ENCODE measurements at places on chromosomes 11 and 22.

- DNase-seq, result no peak
Observed at GRCh38 chr22:35541254-35541748, 670 bp downstream of the RASD2 start.

GRCh38 chr11:3163241-3163981, 1.7 kb downstream of the OSBPL5 start:
- DNase-seq, result no peak

DNA sequence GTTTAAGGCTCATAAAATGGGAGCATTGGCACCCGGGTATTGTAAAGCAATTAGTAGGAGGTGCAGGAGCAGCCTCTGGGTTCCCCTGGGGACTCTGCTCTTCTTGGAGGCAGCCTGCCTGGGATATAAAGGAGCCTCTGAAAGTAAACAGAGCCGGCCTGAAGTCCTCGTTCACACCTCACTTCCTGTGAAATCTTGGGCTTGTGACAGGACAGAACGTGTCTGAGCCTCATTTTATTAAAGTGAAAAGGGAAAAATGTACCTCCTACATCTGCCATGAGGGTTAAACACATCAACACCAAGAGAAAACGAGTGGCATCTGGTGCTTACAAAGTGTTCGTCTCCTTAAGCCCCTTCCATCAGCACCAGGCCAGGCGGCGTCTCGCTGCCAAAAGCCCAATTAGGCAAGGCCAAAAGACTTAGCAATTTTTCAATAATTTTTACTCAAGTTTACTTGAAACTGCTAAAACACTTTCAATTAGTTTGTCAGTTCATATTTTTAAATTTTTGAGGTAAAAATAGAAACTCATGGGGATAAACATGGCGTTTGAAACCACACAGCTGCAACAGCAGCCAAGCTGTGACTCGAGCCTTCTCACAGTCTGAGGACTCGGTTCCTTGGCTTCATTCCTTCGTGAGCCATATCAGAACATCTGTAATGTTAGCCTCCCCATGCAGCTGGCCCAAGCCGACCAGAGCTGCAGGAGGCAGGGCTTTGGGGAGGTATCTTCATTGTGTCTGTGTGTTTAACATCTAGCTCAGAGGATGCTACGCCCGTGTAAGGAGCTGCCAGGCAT, 33.6 kb downstream of the MAP6 start:
- no peak for DNase-seq

- peak; percentile 19 for DNase-seq
Observed at GRCh38 chr11:17473071-17473744, 3.4 kb downstream of the ABCC8 start.

DNA sequence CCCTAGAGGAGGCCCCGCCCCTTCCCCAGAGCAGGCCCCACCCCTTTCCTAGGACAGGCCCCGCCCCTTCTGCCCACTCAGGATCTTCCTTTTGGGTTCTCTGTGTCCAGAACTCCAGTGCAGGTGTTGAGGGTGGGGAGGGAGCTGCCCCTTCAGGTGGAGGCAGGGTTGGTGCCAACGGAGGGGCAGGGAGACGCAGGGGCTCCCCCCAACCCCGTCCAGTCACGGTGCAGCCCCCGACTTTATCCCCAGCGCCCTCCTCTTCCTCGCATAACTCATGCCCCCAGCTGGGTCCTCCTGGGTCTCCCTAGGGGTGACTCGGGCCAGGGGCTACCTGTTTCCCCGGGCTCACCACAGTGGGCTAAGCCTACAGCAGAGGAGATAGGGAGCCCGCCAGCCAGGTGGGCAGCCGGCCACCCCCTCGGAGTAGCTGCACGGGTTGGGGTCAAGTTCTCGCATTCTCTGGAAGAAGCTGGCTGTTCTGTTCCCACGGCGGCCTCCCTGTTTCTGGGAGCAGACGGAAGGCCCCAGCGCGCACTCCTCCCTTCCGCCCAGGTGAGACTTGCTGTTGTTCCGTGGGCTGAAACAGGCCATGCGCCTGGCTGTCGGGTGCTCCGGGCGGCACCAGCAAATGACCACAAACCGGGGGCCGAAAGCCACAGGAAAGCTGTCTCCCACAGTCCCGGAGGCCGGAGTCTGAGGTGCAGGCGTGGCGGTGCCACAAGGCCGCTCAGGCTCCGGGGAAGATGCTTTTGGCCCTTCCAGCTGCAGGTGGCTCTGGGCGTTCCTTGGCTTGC, 38.9 kb downstream of the MUC2 start:
- no peak for DNase-seq

- no peak for DNase-seq
Observed at GRCh38 chr22:23259916-23260644, 79.8 kb downstream of the BCR start.

DNA sequence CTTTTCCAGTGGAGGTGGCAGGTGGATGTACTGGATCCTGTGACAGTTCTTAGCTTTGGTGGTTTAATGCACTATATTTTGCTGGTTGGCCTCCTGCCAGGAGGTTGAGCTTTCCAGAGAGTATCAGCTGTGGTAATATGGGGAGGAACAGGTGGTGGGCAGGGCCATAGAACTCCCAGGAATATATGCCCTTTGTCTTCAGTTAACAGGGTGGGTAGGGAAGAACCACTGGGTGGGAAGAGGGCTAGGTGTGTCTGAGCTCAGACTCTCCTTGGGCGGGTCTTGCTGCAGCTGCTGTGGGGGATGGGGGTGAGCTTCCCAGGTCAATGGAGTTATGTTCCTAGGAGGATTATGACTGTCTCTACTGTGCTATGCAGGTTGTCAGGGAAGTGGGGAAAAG, 203.8 kb downstream of the DLG2 start:
- no peak for DNase-seq

DNA sequence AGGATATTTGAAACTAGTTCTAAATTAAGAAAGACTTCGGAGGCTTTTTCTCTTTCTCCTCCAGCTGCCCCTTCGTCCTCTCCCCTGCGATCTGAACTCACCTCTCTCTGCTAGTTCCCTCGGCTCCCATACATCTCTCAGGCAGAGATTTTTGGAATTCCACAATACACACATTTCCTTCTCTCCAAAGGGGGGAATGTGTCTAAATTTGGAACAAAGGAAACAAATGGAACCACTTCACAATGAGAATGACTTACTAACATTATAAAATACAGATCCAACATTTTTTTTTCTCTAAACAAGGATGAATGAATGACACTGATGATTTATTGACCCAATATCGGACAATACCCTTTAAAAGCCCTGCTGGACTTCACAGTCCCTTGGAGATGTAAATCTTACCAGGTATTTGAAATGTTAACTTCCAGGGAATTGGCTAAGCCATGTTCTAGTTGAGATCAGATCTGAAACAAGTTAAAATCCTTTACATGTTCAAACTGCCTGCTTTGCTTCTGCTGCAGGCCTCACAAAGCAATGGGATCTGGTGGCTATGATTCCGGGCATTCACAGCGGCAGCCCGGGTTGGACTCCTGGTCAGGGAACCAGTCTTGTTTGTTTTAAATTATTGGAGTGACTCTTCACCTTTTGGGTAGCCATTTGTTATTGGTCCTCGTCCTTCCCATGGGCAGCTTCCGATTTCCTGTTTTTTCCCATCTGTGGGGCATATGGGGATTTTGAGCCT, 20.5 kb upstream of the GSTP1 start:
- DNase-seq, result peak; percentile 50

- peak; percentile 89 for DNase-seq
Observed at GRCh38 chr11:74449369-74449931, 17.9 kb downstream of the KCNE3 start.

DNA sequence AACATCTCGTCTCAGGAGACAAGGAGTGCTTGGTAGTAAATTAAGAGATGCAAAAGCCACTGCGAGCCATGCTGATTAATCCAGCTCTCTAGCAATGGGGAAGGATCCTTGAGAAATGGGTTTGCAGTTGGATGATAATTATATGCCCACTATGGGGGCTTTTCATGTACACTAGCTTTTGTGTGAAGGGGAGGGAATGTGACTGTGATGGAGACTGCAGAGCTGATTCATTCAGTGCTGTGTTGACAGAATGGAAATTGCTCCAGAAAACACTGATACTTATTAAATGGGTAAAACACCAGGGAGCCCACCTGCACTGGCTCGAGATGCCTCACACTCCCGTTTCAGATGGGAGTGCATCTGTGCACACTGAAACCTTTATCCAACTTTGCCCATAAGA, 37.0 kb upstream of the KIRREL3 start:
- DNase-seq, result no peak

- no peak for DNase-seq
Observed at GRCh38 chr11:78066471-78066870, 2.8 kb downstream of the THRSP start.

DNA sequence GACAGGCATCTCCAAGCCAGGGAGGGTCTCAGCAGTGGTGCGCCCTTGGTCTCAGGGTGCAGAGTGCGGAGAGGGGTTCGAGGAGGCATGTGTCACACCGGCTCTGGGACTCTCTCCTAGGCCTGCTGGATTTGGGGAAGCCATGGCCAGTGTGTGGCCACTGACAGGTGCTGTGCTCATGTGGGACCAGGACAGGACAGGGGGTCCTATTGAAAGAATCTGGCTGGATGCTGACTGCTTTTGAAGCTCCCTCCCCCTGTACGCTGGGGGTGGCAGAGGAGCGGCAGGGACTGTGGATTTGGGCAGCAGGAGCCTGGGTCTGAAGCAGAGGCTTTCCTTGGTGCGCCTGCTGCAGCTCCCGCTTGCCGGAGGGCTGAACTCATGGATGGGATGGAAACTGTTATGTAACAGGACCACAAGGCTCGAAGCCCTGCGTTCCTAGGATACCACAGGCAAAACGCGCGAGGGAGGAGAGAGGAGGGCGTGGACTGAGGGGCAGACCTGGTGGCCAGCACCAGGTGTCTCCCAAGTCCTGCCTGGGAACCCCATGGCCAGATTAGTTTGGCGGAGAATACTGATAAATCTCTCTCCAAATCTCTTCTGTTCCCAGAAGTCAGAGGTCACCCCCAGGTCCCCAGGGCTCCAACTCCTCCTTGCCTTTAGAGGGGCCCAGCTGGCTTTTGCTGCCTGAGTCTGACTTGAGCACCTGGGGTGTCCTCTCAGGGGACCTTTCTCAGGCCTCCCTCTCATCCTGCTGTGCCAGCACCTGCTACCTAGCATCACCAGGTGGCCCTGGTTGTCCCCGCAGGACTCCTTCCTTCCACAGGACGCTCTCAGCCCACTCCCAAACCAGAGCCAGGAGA, 13.8 kb upstream of the TEF start:
- DNase-seq, result no peak

DNA sequence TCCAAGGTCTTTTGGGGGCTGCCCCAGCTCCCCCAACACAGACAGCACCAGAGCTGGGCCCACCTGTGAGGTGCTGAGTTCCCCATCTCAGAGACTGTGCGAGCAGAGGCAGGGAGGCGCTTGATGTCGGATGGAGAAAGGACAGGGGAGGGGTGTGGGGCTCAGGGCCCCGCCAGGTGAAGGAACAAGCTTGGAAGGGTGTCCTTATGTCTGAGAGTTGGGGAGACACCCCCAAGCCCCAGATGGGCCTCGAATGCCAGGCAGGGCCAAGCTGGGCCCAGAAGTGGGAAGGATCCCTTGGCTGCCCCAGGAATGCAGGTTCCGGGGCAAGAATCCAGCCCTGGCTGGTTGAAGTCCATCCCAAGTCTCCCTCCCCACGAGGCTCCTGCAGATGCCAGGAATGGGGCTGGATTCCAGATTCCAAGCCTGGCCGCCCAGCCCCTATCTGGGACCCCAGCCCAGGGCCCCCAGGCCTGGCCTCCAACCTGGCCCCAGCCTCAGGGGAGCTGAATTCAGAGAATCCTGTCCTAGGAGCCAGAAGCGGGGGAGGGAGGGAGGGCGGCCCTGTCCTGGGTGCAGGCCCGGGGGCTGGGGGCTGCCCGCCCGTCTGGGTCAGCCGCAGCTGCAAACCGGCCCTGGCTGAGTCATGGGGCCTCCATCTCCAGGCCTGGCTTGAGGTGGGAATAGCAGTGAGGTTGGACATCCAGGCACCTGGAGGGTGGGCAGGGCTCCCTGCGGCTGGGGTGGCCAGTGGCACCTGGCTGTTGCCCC, 50.9 kb downstream of the CDKN1C start:
- DNase-seq, result no peak

- DNase-seq, result peak; percentile 60
Observed at GRCh38 chr11:36306888-36307287, 10.8 kb downstream of the PRR5L start.

DNA sequence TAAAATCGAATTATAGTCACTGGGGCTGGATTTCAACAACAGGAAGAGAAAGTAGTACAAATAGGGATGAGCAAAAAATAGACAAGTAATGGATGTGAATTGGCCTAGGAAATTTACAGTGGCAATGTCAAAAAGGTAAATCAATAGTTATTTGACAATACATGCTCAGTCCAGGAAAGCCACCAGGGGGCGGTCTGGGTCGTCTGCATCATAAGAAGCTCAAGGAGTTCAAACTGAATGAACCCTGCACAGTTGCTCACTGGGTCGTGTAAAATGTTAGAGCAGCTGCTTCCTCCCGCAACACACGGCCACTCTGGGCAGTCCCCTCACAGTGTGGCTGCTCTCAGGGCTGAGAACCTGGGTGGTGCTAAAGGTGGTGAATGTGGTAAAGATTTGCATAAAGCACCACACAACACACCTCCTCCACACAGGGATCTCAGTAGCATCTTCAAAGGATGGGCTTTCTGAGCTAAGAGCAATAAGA, 85.9 kb downstream of the ZNF280B start:
- DNase-seq, result peak; percentile 77
